ENCODE measurements at places on chromosomes 13 and 19. TPM values are rescaled to one million over a fixed set of nuclear protein-coding genes. Genes with fewer than 3 reads are reported as not detected.

Gene KLK5
- total RNA-seq: not detected

Gene LAIR1
- total RNA-seq: not detected

Gene CEBPA
- 0.10 TPM for total RNA-seq

Gene NLRP9
- total RNA-seq: not detected

Gene OR7G3
- total RNA-seq: not detected

Gene ODAD3
- total RNA-seq: 1.4 TPM

Gene FGF21
- not detected for total RNA-seq

Gene OXGR1
- not detected for total RNA-seq

Gene ACP5
- 1.9 TPM for total RNA-seq

Gene WDR87
- total RNA-seq: not detected

All from glomerular endothelial cell (primary cell).